ENCODE measurements at places on chromosomes 7 and 10. TPM values are rescaled to one million over a fixed set of nuclear protein-coding genes. Genes with fewer than 3 reads are reported as not detected.

ABCB1 gene
- total RNA-seq: 1.9 TPM

TRIL gene
- total RNA-seq: not detected

- H3K27me3 ChIP-seq: no peaks in the 10 kb centered on the region
- H3K4me1 ChIP-seq: peaks cover 8% of the 10 kb centered on the region
- H3K36me3 ChIP-seq: peaks cover 27% of the 10 kb centered on the region
- H3K27ac ChIP-seq: no peak overlapping the region
- DNase-seq: no peak
These were observed 3.7 kb upstream of the PRKAR1B start for GRCh38 chr7:730501-731439.

GRCh38 chr10:95242581-95243317 is 48.1 kb downstream of the PDLIM1 start:
- DNase-seq: peak; percentile 33
- no peak overlapping the region for H3K27ac ChIP-seq
- H3K4me1 ChIP-seq: peaks cover 56% of the 10 kb centered on the region
- H3K4me3 ChIP-seq: no peak overlapping the region
